Uterus (tissue), 4 donors: ENCODE measurements at places on chromosomes 12 and 14. TPM values are rescaled to one million over a fixed set of nuclear protein-coding genes. Genes with fewer than 3 reads are reported as not detected.
A peak's percentile ranks its signal among the peaks of the same experiment; 100 is the strongest.

Gene CARMIL3
- not detected for total RNA-seq

Gene SCN8A
- total RNA-seq, result not detected

Gene MYF6
- total RNA-seq, result not detected

Gene DHRS7
- total RNA-seq, result 108 TPM

- DNase-seq, result no peak
Observed at GRCh38 chr14:94116701-94117100, 6.2 kb downstream of the IFI27 start.

DNA sequence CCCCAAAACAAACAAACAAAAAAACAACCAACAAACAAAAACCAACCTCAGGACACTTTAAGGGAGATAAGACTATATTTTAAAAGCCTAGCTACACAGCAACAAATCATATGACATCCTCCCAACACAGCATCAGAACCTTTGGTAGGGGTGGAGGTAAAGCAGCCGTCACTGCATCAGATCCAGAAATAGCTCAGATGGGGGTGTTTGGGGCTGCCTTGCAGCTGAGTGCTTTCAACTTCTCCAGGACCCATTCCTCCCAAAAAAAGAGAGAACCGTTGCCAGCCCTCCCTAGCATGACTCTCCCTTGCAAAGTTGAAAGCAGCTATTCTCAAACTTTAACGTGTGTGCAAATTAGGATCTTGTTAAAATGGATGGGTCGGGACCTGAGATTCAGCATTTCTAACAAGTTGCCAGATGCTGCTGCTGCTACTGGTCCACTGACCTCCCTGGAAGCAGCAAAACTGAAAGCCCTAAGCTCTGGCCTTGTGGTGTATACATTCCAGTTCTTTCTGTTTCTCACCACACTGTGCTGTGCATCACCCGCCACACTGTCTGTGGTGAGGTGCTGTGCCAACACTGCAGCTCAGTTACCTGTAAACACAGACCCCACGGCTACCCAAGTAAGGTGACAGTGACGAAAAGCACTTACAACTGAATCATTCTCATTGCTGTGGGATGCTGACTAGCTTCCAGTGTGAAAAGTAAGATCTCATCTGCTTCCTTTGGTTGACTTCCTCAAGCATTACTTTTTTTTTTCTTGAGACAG is 54.0 kb downstream of the SLC38A1 start:
- no peak for DNase-seq

- no peak for DNase-seq
Observed at GRCh38 chr14:37588956-37589714, 5.9 kb downstream of the FOXA1 start.

GRCh38 chr14:75049731-75050201 is 1.5 kb downstream of the MLH3 start:
- DNase-seq, result no peak

DNA sequence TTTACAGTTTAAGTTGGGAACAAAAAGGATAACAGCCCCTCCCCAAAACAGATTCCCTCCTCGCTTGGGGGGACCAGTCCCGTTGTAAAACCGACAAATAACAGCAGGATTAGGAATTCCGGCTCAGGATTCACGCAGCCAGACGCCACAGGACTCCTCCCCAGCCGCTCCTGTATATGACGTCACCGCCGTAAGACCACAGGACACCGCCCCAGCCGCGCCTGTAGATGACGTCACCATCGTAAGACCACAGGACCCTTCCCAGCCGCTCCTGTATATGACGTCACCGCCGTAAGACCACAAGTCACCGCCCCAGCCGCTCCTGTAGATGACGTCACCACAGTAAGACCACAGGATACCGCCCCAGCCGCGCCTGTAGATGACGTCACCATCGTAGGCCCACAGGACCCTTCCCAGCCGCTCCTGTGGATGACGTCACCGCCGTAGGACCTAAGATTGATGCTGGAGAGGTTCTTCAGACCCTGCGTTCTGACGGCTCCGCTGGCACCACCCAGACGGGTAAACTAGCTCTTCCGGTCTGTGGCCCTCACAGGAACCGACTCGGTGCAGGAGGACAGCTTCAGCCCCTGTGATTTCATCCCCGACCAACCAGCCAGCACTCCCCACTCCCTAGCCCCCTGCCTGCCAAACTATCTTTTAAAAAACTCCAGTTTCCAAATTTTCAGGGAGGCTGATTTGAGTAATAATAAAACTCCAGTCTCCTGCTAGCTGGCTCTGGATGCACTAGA is 43.9 kb upstream of the FBRSL1 start:
- peak; percentile 26 for DNase-seq

DNA sequence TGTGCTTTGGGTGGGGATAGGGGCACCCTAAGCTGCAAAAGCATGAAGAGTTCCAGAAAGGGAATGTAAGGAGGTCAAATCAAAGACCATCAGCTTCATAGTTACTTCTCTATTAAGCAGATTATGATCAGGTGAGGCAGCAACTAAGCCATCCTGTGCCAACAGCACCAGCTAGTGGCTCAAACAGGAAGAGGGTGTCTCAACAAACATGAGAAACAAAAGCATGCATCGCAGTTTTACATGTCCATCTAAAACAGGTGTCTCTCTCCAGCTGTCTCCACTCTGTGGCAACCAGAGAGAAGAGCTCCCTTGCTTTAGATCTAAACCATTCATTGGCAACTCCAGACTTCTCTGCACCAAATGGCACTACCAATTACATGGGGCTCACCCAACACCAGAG is 52.9 kb downstream of the ACTN1 start:
- no peak for DNase-seq

DNA sequence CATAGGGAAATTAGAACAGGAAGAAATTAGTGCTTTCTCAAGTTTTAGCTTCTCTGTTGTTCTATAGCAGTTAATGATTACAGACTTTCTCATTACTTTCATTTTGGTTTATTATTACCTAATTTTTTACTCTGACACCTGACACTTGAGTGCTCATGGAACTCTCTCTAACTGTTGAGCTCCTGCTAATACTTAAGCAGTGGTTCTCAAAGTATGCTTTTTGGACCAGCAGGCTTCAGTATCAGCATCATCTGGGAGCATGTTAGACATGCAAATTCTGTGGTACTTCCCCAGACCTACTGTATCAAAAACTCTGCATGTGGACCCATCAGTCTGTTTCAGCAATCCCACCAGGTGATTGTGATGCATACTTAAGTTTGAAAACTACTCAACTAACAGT is 235.3 kb downstream of the CCDC91 start:
- no peak for DNase-seq

DNA sequence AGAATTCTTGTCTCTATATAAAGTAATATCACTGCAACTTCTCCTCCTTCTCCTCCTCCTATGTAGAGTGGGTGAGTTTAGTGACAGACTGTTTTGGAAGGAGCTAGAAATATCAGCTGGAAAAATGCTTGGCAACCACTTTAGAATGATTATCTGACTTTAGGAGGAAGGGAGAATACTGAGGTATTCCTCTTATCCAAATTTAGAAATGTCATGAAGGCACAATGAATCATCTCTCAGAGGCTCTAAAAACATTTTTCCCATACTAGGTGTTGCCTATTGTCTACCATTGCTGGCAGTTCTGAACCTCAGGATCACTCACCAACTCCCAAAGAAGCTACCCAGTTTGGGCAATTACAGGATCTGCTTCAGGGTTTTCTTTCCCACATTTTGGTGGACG is 306.6 kb upstream of the ATP2B1 start:
- DNase-seq, result no peak

DNA sequence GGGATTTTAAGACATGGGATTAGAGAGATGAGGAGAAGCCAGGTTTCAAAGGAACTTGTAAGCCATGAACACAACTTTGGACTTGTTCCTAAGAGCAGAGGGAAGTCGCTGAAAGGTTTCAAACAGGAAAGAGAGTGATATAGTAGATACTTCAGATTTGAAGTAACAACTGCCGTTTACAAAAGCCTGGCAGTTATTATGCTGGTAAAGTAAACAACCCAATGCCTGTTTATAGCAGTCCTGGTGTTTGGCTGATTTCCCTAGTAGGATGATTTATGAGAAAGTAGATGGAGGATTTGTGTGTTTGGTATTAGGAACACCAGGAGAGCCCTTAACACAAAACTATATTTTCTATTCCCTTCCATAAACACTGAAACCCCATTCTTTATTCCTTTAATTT is 285.7 kb downstream of the RMST start:
- DNase-seq, result no peak

DNA sequence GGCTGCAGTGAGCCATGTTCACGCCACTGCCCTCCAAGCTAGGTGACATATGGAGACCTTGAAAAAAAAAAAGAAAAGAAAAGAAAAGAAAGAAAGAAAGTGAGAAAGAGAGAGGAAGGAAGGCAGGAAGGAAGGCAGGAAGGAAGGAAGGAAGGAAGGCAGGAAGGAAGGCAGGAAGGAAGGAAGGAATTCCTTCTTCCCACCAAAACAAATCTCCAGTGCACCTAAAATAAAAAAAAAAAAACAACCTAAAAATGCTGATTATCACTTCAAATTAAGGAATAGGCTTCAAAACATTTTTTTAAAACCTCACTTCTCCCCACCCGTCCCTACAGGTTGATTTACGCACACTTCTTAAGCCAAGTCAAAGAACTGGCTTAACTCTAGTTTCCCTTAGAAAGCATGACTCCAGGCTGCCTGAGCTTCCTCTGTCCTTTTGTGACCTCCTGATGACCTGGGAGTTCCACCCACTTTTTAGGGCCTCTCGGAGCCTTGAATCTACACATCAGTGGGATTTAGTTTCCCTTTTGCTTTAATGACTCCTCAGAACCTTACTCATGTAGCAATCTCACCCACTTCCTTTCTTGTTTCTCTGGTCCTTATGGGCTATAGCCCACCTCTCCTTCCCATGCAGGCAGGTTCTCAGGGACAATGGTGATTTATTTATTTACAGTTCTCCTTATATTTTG is 18.6 kb downstream of the DUSP6 start:
- no peak for DNase-seq

DNA sequence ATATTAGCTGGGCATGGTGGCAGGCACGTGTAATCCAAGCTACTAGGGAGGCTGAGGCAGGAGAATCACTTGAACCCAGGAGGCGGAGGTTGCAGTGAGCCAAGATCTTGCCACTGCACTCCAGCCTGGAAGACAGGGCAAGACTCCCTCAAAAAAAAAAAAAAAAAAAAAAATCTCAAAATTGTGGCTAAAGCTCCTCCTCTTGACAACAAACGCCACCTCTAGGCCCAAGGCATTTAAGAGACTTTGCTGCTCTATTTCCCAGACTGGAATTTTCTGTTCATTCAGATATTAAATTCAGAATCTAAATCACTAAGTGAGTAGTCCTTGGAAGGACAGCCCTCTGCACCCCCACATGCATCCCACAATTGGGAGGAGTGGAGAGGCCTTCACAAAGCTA is 1.4 kb downstream of the ZFYVE1 start:
- DNase-seq, result no peak

DNA sequence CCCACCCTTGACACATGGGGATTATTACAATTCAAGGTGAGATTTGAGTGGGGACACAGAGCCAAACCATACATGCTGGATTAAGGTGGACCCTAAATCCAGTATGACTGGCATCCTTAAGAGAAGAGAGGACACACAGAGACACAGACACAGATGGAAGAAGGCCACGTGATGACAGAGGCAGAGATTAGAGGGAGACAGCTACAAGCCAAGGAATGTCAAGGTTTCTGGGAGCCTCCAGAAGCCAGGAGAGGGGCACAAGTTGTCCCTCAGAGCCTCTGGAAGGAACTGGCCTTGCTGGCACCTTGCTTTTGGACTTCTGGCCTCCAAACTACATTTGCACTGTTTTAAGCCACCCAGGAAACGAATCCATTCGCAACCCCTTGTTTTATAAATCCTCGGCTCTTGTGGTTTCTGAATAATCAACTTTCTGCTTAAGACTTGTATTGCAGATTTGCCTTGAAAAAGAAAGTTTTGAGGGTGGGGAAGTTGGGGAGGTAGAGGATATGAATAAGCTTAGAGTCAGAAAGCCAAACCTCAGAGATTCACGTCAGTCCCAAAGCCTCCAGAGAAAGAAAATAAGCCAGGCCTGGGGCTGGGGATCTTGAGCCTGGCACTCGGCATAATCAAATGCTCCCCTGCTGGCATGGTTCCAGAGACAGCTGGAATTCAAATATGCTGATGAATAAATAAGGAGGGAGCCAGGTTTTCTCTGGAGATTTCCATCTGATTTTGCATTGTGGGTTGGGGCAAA is 224.2 kb upstream of the PWP1 start:
- no peak for DNase-seq

GRCh38 chr12:96571101-96571862 is 81.9 kb downstream of the CFAP54 start:
- no peak for DNase-seq

DNA sequence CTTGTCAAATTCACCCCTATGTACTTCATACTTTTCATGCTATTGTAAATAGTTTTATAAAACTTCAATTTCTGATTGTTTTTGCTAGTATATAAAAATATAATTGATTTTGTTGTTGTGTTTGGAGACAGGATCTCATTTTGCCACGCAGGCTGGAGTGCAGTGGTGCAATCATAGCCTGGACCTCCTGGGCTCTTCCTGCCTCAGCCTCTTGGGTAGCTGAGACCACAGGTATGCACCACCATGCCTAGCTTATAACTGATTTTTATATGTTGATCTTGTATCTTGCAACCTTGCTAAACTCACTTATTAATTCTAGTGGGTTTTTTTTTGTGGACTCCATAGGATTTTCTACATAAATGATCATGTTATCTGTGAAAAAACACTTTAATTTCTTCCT is 23.5 kb downstream of the ATP5MC2 start:
- no peak for DNase-seq
